NCI-H446 (cell line): ENCODE measurements at places on chromosomes 16 and 17.

- DNase-seq, result no peak
Measured at GRCh38 chr17:41402161-41402560, 4.8 kb upstream of the KRT31 start.

DNA sequence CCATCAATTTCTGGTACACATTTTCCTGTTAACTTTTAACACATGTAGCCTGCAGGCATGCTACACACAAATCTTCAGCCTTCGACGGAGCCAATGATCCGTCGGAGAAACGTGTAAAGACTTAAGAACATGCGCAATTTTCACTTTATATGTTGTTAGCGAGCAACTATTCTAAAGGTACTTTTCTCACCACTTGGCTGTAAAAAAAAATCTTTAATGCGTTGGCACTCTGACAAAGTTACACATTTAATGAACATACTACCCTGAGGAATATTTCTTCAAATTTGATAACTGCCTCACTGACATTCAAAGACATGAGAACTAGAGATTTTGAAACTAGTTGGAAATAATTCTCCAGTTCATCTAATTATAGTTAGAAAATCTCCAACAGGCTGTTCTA is 507.5 kb upstream of the SALL1 start:
- DNase-seq, result no peak

DNA sequence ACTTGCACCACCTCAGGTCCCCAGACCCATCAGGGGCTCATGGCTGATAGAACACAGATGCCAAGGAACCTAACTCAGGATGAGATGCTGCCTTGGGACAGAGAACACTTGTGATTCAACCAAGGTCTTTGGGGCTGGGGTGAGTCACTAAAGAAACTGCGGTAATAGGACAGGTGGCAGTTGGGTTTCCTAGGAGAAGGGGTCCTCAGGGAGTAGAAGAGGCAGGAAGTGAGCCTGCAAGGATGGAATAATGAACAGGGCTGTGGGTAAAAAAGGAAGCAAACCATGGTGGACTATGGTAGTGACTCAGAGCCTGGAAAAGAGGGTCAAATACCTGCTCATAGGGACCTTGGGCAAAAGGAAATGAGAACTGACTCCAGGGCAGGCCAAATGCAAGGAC is 6.5 kb upstream of the PNPO start:
- no peak for DNase-seq

DNA sequence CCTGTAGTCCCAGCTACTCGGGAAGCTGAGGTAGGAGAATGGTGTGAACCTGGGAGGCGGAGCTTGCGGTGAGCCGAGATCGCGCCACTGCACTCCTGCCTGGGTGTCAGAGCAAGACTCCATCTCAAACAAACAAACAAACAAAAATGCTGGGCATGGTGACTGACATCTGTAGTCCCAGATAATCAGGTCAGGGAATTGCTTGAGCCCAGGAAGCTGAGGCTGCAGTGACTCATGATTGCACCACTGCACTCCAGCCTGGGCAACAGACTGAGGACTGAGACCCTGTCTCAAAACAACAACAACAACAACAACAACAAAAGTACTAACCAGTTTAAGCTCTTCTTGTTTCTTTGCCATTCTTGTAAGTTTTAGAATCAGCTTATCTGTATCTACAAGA is 383.0 kb upstream of the PMFBP1 start:
- DNase-seq, result no peak

GRCh38 chr16:84616515-84616914 is 1.4 kb downstream of the COTL1 start:
- no peak for DNase-seq

GRCh38 chr17:18267927-18268711 is 7.7 kb downstream of the MIEF2 start:
- no peak for DNase-seq

DNA sequence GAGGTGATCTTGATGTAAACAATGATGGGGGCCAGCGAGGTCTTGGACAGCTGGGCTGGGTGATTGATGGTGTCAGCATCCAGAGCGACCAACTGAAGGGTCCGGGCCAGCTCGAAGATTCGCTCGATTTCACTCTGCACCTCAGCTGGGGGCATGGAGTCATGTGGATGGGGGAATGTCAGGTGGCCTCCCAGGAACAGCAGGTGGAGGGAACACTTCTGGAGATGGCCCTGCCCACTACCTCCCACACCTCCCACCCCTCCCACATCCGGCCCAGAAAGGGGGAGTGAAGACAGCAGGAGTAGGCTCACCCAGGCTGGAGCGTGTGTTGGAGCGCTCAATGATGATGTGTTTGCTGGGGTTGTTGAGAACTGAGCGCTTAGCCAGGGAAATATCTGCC is 13.7 kb downstream of the CACNB1 start:
- no peak for DNase-seq

DNA sequence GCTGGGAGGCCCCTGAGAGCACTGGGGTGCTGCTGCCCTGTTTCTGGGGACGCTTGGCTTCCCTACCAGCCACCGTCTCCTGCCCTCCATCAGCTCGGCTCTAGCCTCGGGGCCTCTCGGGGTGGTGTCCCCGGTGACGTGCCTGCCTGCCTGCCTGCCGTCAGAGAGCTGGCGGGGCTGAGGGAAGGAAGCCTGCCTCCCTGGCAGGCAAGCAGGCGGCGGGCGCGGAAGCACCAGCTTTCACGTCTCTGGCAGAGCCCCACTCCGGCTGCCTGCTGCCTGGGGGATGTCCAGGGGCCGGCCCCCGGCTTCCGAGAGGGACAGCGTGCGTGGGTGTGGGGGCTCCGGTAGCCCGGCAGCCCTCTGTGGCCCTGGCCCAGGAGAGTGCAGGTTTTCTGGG is 9.3 kb downstream of the CENPX start:
- DNase-seq, result no peak

DNA sequence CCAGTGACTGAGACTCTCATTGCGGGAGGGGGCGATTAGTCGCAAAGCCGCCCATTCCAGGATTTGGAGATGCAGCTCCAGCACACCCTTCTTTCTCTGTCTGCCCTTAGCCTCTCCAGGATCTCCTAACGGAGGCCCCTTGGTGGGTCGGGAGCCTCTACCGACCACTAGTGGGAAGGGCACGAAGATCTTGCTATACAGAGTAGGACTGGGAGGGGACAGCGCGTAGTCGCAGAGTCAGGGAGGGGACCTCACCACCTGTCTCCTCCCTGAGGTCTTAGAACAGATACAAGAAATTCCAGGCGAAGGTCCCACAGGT is 588 bp upstream of the SMTNL2 start:
- DNase-seq, result no peak

DNA sequence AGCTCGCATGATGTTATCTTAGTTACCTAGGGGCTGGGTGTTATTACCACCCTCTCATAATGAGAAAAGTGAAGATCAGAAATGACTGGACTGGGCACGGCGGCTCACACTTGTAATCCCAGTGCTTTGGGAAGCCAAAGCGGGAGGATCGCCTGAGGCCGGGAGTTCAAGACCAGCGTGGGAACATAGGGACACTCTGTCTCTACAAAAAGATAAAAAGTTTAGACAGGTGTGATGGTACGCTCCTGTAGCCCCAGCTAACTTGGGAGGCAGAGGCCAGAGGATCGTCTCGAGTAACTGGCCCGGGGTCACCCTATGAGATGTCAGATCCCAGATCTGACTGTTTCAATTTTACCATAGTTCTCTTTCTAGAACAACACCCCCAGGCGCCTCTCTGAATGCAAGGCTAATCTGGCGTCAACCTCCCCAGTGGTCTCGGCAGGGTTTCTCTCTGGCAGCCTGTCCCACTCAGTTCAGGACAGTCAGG is 1.9 kb upstream of the CCDC102A start:
- no peak for DNase-seq

- DNase-seq, result no peak
Measured at GRCh38 chr17:81240761-81241160, 1.6 kb downstream of the NDUFAF8 start.

DNA sequence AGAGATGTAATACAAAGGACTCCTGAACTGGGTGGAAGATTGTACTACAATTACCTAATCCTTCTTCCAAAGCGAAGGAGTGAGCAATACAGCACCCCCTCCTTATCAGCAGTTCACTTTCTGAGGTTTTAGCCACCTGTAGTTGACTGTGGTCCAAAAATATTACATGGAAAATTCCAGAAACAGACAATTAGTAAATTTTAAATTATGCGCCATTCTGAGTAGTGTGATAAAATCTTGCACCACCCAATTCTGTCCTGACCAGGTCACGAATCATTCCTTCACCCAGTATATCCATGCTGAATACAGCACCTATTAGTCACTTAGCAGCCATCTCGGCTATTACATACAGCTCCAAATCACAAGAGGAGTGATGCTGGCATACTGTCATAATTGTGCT is 23.2 kb downstream of the VPS53 start:
- DNase-seq, result no peak

GRCh38 chr16:16136588-16136987 is 86.7 kb downstream of the ABCC6 start:
- no peak for DNase-seq

DNA sequence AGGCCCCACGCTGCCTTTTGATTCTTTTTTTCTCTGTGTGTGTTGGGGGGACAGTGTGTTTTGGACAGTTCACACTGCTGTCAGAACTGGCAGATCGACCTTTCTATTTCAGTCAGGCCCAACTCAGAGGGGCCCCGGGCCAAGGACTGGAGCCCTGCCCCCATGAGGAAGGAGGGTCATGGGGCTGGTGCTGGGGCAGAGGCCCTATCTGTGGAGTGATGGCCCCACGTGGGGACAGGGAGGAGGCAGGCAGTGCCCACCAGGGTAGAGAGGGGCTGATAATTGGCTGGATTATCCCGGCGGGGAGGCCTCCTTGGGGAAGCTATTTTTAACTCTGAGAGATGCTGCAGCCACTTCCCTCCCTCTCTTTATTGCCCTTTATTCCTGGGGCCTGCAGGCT is 5.7 kb upstream of the KCNJ12 start:
- no peak for DNase-seq

GRCh38 chr16:77231047-77231446 is 31.8 kb downstream of the SYCE1L start:
- DNase-seq, result no peak

DNA sequence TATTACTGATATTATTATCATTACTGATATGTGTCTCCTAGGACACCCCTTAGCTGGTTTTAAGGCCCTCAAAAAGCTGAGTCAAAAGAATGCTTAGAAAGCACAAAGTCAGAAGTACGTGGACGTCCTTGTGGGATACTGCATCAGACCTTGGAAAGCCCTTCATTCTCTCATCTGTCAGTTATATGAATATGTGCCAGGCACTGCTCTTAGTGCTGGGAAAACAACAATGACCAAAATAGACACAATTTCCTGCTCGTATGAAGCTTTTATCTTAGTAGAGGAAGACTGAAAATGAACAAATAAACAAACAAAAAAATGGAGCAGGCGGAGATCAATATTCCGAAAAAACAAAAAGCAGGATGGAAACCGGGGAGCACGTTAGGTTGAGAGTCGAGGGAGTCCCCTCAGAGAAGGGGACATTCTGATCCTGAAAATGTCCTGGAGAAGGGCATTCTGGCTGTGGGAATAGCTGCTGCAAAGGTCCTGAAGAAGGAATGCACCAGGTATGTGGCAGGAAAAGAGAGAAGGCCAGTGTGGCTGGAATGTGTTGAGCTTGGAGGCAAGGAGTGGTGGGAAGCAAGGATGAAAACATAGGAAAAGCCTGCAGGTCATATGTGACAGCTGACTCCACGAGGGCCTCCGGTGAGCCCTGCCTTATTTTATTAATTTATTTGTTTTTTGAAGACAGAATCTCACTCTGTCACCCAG is 15.5 kb upstream of the TMEM94 start:
- no peak for DNase-seq

DNA sequence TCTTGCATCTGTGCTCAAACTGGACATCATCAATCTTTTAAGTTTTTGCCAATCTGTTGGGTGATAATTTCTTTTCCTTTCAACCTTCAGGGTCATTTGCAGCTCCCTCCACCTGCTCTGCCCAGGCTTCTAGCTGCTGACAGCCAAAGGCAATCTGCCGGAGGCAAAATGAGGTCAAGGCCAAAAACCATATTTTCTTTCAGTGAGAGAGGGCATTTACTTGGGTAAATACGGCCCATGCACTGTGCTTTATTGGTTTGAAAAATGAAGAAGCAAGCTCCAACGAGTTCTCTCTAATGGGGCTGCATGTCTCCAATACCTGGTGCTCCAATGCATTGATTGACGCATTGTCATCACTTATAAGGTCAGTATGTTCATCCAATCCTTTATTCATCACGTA is 23.1 kb downstream of the RBFOX1 start:
- DNase-seq, result no peak

- DNase-seq, result no peak
Measured at GRCh38 chr17:74868251-74868907, 4.4 kb downstream of the FDXR start.

DNA sequence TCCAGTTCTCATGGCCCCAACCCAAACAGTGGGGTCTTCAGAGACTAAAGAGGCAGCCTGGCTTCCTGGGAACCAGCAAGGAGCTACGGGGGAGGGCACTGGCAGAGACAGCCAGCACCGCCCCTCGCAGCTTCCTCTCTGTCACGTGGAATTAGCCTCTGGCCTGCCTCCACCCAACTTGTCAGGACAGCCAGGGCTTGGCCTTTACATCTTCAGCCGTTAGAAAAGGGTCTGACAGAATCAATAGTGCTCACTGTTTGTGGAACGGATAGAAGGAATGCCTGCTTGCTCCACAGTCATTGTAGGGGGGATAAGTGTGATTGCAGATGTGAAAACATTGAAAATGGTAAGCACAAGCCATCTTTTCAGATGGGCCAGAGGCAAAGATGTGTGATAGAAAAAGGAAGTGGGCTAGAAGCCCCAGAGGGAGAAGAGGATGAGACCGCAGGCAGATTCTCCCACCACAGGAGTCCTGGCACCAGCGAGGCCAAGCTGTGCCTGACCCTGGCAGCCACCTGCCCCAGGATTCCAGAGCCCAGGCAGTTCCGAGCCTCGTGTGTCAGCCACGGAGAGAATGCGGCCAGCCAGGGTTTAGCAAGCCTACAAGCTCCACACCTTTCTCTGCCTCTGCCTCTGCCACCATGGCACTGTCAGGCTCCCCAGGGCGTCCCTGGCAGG is 18.6 kb downstream of the GRIN2C start:
- peak; percentile 95 for DNase-seq

DNA sequence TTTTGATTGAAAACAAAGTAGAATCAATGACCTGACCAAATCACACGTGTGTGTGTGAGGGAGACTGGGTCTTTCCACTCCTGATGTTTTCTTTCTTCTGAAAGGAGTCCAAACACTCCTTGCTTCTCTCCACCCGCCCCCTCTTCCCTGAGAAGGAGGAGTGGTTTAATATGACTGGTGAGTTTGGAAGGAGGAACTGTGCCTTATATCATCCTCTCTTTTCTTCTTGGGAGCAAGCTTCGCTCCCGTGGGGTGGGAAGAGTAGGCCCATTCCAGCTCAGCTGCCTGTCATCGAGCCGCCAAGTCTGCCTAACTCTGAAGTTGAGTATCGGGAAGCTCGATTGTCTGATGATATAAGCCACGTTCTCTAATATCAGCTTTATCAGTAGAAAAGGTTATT is 96.5 kb downstream of the YPEL2 start:
- no peak for DNase-seq
